ENCODE measurements at places on chromosomes 2 and 18.

DNA sequence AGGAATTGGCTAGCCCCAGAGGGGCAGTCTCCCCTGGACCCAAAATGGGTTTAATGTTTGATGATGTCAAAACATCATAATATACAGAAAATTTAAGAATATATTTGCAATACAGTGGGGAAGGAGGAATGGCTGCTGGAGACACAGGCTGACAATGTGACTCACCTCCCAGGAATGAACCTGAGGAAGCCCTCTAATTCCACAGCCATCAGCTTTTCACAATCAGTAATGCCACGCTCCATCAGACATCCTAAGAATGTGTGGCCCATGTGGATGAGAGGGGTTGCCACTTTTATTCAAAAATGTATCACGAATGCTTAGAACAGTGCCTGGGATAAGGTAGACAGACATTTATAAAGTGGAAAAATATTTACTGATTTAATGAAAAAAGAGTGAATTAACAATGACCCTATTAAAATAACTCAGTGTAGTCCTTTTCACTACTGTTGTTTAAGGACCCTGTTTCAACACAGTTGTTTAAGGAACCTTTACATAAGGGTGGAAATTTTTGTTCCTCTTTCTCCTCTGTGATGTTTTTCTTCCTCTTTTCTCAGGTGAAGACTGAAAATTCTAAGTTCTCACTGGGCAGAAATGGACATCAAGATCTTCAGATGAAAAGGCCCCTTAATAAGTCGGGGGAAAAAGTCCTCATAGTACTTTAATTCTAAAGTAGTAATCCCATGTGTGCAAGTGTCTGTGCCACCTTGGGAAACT, 17.5 kb upstream of the TMEM163 start:
- DNase-seq = no peak

- peak; percentile 62 for DNase-seq
Measured at GRCh38 chr18:54983041-54983686, 23.9 kb upstream of the CCDC68 start.

GRCh38 chr2:133360882-133361281, 207.4 kb downstream of the NCKAP5 start:
- DNase-seq = no peak

GRCh38 chr2:105802587-105802986, 57.9 kb downstream of the NCK2 start:
- DNase-seq = peak; percentile 42

DNA sequence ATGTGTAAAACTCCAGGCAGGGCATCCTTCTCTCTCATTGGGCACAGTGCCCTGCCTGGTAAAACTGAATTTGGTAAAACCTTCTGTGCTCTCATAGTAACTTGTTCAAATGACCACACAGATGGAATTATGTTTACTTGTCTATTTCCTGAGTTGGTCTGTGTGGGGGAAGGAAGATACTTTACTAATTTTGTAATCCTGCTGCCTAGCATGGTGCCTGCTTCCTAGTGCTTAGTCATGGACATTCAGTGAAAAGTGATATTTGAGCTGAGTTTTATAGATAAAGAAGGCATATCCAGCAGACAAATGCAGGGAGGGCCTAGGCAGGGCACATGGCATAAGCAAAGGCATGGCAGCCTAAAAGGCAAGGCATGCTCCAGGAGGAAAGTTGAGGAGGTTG, 199.4 kb downstream of the FSHR start:
- no peak for DNase-seq

DNA sequence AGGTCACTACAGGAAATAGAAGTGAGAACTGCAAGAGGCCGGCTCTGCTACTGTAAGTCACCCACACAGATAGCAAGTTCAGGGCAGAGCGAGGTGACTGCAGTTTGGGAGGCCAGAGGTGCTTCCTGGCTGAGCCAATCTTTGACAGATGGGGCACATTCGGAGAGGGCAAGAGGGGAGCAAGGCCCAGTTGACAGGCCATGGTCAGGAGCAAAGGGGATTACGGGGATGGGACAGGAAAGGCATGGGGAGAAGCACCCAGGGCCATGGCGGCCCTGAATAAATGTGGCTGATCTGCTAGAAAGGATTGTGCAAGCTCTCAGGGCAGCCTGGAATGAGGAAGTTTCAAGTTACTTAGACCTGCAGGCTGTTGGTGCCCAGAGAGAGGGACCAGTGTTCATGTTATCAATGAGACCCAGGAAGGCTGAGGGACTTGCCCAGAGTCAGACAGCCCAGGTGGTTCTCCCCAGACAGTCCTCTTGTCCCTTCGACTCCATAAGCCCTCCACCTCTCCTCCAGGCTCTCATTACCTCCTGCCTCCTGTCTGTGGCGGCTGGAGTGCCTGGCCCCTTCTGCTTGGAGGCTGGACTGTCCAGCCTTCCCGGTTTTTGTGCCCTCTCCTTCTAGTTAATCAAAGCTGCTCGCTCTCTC, 123.3 kb downstream of the CTIF start:
- no peak for DNase-seq

- DNase-seq = peak; percentile 73
Measured at GRCh38 chr18:47756364-47757016, 174.0 kb downstream of the SMAD2 start.

GRCh38 chr2:210046851-210047500, 44.5 kb downstream of the RPE start:
- no peak for DNase-seq

DNA sequence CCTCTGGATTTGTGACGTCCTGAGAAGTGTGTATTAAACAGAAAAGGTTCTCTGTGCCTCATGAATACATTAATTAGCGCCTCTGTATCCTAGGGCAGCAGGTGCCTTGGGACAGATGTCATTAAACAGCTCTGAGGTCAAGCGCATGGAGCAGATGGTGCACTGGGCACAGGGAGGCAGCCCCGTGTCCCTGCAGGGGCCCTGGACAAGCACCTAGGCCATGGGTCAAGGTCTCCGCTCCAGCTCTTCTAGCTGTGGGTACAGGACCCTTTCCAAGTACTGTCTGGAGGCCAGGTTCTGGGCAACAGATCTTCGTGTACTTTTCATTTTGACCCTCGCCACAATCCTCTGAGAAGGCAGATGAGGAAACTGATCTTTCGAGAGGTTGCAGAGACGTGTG, 126.4 kb downstream of the KCTD1 start:
- DNase-seq = no peak

DNA sequence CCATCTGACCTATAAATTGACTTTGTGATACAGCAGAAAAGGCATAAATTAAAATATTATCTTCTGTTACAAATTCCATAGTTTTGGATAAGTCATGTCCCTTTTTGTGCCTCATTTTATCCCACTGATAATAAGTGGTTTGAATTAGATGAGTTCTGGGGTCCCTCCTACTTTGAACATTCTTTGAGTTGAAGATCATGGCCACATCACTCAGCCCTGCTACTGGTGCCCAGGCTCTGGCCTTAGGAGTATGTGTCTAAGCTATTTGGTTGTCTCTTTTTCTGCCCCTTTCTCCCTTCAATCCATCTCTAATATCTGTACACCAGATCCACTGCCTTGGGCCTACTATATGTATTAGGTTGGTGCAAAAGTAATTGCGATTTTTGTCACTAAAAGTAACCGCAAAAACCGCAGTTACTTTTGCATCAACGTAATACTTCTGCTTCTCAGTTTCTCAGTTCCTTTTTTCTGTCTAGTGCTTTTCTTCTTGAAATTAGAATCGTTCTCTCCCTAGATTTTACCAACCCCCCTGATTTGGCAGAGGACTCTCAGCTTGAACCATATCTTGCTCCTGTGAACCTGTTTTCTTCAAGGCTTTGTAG, 362.5 kb upstream of the TNP1 start:
- DNase-seq = peak; percentile 84

DNA sequence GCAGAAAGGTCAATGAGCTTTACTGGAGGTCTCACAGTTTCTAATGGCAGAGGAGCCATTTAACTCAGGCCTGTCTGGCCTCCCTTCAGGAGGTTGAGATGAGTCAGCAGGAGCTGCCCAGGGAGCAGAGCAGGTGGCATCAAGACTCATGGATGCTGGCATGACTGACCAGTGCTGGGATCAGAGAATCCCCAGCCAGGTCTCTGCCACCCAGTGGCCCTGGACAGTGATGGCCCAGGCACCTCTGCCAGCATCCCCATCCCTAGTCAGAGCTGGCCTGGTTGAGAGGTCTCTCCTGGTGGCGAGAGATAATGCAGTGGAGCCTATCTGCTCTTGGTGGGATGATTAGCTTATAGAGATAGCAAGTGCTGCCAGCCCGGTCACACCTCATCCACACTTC, 43.1 kb downstream of the GYPC start:
- DNase-seq = no peak

DNA sequence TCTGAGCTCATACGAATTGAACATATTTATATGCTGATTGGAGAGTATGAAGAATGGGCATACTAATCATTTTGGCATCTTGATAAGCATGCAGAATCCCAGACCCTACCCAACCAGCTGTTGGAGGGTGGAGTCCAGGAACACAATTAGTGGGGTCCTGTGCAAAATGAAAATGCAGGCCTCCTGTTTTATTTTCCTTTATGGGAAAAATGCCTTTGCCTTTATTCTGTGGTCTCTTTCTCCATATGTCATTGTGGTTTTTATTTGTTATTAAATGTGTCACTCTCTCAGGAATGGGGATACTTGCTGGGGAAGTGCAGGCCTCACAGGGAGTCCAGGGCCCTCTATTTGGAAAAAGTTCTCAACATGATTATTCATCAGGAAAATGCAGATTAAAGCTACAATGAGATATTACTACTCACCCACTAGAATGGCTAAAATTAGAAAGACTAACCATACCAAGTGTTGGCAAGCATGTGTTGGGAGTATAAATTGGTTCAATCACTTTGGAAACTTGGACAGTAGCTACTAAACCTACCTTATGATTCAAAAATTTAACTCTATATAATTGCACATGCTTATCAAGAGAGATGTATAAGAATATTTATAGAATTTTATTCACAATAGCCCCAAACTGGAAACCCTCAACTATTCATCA, 223.1 kb upstream of the FBXO11 start:
- no peak for DNase-seq

GRCh38 chr2:8394569-8395359, 287.1 kb upstream of the ID2 start:
- DNase-seq = no peak

- no peak for DNase-seq
Measured at GRCh38 chr2:109160714-109161440, 31.9 kb downstream of the SH3RF3 start.

DNA sequence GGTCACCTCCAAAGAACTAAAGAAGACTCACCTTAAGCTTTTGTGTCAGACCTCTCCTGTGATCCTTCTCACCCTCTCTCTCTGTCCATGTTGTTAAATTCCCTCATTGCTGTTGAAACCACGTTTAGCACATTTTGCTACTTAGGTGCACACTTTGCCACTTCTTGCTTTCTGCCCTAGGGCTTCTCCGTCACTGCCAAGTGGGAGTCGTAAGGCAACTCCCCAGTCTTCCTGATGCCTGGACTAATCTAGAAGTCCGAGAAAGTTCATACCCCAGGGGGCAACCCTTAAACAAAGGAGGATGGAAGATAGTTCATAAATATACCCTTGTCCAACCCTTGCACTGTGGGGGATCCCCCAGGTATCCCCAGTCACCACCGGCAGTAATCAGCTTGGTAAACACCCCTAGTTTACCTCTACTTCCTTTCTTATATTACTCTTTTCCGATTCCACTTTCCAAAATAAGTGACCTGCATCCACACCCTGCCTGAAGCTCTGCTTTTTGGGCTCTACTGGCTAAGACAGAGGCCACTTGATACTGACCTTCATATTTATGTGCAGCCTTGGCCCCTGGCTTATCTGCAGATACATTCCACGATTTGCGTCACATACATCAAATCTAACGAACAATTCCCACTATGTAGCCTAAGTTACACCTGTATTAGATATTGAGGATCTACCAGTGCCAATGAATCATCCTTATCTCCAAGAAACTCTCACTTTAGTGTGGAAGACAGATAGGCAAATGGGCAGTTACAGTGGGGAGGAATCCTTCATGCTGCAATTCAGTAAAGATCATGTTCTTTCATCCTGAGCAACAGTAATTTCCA, 776.2 kb downstream of the RNF144A start:
- no peak for DNase-seq

- DNase-seq = no peak
Measured at GRCh38 chr2:47093626-47094025, 61.5 kb downstream of the STPG4 start.

DNA sequence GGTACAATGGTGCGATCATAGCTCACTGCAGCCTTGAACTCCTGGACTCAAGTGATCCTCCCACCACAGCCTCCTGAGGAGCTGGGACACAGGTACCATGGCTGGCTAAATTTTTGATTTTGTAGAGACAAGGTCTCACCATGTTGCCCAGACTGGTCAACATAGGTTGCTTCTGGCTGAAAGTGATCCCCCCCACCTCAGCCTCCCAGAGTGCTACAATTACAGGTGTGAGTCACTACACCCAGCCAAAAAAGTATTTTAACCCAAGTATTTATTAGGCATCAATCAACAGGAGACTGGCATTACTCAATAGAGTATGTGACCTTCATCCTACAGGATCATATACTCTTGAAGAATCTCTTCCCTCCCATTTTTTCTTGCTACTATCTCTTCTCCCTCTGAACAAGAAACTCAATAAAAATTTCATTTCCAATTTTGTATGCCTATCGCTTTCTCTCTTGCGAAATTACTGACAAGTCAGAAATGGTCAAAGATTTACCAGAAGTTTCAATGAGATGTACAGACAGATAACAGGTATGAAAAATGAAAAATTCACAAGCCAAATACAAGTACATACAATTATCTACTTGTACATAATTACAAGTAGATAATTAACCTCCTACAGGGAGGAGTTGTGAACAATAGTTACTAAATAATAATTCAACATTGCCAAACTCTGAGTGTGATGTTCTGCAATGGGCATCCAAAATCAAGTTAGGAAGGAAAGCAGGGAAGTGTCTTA, 34.9 kb upstream of the CCNT2 start:
- DNase-seq = no peak

GRCh38 chr2:224085246-224085645, 46.2 kb upstream of the SERPINE2 start:
- no peak for DNase-seq

- no peak for DNase-seq
Measured at GRCh38 chr2:70474256-70474848, 79.3 kb downstream of the TGFA start.

DNA sequence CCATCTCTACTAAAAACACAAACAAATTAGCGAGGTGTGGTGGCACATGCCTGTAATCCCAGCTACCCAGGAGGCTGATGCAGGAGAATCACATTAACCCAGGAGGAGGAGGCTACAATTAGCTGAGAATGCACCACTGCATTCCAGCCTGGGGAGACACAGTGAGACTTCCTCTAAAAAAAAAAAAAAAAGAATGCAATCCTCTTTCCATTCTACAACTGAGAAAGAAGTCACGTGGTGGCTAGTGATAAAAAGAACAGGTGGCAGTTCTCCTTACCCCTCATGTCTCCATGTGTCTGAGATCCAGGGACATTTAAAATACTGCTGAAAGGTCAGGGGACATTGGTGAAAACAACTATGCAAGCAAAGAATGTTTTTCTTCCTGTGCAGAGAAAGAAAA, 24.4 kb upstream of the GPR39 start:
- no peak for DNase-seq

GRCh38 chr2:3779496-3780049, 76.2 kb downstream of the DCDC2C start:
- DNase-seq = no peak

DNA sequence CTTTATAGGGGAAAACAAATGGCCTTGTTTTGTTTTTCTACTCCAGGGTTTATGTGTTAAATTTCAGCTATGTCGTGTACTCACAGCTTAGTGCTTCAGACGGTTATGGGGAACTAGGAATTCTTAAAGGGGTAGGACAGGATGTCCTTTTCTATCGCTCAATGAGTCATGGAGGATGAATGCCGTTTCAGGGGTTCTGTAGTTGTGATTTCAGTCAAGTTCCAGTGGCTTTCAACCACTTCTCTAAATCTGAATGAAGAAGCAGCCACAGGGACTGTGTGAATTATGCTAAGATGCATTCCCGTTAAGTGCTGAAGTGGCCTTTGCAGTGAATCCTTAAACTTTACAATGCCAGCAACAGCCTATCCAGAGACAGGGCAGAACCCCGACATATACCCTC, 1231.7 kb upstream of the ZEB2 start:
- no peak for DNase-seq
